ENCODE measurements at places on chromosomes 1 and 21.

GRCh38 chr1:80402625-80403024, 1396.1 kb upstream of the ADGRL4 start:
- DNase-seq: no peak

- DNase-seq: no peak
Measured at GRCh38 chr1:91400133-91400725, 4.4 kb downstream of the HFM1 start.

DNA sequence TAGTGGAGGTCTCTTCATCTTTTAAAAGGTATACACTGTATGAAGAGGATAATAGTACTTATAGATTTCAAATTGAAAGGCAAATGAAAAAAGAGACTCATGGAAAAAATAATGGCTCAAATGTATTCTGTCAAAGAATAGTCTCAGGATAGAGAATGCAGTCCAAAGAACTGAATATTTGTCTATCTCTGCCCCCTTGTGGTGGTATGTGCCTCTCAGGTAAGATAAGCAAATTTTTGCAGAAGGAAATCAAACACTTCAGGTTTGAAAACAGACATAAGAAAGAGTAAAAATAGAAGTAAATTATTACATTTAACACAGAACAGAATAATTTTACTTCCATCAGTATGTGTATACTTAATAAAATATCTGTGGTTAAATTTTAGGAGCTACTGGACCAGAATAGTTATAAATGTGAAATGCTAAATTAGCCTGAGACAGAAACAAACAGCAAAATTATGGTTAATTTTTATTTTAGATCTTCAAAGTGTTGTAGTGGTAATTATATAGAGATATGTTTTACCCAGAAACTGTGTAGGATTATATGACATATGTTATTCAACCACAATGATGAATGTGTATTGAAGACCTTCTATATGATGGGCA, 164.4 kb upstream of the PALMD start:
- no peak for DNase-seq

DNA sequence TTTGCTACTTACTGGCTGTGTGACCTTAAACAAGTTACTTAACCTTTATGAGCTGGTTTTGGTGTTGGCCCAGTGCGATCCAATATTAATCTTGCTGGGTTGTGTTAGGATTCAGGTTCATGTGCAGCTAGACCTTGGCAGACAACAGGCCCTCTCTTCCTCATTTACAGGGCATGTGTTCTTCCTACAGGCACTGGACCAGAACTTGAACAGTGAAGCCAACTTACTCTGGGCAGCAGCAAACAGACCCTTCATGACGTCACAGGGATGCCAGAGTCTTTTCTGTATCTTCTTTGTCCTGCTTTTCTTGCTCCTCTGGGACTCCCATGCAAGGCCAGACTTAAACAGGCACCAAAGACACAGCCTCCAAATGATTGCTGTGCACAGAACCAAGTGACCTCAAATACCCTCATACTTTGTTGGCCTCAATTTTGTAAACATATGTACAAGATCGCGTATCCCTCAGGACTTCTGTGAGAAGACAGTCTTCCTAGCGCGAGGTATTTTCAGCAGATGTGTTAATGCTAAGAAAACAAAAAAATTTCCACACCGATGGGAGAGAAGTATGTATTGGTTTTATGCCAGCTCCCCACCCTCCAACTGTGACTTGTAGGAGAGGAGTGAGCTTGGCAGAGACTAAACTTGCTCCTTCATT, 73.7 kb downstream of the URB2 start:
- DNase-seq: no peak

- no peak for DNase-seq
Measured at GRCh38 chr1:31855038-31855845, 39.4 kb upstream of the SPOCD1 start.

DNA sequence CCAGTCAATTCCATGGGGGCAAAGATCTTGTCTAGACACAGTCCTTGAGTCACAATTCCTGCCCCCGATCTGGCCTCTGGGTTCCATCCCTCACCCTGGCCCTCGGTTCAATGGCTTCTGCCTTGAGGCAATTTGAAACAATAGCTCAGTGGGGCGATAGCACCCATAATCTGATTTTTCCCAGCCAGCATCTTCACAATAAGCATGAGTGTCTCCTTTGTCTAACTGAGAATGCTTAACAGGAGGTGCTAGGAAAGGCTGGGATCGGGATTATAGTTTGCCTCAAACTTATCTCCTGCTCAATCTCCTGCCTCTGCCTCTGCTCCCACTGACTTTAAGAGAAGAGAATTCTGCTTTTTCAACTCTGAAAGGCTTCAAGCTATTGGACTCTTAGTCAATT, 293.9 kb upstream of the PROX1 start:
- no peak for DNase-seq

DNA sequence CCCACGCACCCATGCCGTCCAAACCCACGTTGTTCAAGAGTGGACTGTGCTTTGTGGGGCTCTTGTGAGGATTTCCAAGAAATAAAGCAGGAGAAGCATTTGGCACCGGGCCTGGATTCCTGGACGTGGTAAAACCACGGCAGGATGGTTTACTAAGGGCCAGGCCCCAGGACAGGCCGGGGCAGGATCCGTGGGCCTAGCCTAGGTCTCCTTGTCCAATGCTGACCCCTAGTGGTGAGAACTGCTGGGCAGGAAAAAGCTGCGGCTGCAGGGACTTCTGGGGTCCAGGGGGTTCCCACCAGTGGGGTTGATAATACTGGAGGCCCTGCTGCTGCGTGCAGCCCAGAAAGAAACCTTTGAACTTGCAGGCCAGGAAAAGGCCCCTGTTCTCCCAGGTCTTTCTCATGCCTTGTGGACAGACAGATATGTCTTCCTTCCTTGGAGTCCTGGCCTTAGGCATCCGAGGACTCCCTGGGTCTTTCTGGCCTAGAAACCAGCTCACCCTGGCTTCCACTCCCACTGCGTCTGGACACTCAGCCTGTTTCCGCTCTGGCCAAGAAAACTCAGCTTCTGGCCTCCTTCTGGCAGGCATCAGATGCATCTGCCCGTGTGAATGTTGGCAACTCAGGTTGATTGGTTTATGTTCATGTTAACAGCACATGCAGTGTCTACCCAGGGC, 106.9 kb upstream of the TMEM51 start:
- DNase-seq: no peak

DNA sequence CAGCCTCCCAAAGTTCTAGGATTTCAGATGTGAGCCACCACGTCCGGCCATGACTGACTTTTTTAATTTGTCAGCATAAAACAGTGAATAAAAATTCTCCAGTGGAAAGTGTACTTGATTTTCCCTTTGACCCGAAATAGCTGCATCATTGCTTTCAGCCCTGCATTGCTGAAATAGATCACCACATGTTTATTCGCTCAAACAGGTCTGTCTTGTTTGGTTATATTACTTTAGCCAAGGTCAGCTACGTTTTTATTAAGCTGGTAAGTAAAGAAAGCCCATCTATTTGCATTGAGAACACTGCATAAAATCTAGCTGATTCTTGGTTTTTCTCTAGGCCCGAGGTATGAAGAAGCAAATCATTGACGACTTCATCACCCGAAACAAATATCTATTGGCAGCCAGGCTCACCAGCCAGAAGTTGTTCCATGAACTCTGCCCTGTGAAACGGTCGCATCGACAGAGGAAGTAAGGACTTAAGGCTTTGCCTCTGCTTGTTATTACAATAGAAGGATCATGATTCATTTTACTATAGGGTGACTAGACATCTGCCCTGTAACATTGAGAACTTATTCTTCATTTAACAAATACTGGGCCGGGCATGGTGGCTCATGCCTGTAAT, 25.6 kb downstream of the AGMAT start:
- DNase-seq: no peak

DNA sequence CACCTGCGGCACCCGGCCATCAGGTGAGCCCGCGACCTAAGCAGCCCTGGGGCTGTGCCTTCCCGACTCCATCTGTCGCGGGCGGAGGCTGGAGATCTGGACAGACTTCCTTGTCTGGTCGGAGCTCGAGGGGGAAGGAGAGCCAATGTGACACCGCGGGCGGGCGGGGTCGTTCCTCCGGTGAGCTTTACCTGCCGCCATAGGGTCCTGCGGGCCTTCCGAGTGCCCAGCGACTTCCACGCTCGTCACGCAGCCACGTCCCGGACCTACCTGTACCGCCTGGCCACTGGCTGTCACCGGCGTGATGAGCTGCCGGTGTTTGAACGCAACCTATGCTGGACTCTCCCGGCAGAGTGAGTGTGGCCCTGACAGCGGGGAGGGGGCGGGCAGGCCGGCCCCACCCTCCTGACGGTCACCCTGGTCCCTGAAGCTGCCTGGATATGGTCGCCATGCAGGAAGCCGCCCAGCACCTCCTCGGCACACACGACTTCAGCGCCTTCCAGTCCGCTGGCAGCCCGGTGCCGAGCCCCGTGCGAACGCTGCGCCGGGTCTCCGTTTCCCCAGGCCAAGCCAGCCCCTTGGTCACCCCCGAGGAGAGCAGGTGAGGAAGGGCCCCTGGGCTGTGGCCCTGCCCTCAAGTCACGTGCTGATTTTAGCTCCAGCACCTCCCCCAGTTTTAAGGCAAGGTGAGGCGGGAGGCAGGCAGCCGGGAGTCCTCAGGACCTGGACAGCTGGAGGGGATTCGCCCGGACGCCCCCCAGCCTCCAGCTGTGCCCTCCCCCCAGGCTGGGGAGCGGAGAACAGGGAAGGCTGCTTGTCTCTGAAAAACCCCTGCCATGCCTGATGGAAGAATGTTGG, 1.1 kb downstream of the PUSL1 start:
- no peak for DNase-seq

DNA sequence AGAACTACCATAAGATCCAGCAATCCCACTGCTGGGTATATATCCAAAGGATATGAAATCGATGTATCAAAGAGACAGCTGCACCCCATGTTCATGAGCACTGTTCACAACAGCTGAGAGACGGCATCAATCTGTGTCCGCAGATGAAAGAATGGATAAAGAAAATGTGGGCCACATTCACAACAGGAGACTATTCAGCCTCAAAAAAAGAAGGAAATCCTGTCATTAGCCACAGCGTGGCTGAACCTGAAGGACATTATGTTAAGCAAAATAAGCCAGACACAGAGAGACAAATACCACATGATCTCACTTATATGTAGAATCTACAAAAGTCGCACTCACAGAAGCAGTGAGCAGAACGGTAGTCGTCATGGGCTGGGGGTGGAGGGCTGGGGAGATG, 99.2 kb upstream of the IFFO2 start:
- no peak for DNase-seq

DNA sequence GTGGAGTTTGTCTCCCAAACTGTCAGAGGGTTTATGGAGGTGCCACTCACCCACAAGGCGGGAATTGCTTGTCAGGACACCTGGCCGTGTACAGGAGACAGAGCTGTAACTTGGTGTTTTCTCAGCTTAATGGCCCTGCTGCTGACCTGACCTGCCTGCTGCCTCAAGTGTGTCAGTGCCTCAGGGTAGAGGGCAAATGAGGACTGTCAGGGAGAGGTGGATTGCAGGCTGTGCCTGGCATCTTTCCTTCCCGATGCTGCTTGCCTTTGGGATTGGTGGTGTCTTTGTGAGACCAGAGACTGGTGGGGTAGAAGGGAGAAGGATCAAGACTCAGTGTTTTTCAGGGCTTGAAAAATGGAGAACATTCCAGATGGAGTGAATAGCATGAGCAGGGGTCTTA, 31.4 kb downstream of the TMEM53 start:
- no peak for DNase-seq

- DNase-seq: no peak
Measured at GRCh38 chr1:164017239-164017638, 541.7 kb upstream of the PBX1 start.

DNA sequence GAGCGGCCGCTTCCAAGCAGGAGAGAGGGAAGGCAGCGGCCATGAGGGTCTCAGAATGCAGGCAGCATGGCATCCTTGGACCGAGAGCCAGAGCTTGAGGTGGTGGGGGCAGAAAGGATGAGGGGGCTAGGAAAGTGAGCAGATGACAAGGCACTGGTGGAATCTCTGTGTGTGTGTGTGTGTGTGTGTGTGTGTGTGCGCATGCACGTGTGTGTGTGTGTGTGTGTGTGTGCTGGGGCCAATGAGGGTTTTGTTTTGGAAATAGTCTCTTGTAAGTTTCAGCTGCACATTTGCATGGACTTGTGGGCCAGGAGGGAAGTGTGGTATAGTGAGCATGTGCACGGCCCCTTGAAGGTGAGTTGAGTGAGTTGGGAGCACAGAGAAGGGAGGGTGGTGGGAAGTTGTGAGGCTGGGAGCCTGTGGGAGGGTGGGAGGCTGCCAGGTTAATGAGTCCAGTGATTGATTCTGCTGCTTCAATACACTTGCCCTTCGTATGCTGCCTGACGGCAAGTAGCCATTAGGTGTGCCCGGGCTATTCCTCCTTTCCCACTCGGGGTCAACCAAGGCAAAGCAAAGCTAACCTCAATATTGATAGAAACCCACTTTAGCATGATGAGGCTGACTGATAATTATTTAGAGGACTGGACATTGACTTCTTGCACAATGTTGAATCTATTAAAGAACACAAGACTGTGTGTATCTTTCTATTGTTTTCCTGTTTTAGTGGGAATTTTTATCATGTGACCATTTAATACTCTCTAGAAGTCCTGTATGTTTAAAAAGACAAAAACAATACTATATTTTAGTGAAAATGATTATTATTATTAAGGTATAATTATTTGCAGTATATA, 80.3 kb downstream of the PROX1 start:
- DNase-seq: no peak

DNA sequence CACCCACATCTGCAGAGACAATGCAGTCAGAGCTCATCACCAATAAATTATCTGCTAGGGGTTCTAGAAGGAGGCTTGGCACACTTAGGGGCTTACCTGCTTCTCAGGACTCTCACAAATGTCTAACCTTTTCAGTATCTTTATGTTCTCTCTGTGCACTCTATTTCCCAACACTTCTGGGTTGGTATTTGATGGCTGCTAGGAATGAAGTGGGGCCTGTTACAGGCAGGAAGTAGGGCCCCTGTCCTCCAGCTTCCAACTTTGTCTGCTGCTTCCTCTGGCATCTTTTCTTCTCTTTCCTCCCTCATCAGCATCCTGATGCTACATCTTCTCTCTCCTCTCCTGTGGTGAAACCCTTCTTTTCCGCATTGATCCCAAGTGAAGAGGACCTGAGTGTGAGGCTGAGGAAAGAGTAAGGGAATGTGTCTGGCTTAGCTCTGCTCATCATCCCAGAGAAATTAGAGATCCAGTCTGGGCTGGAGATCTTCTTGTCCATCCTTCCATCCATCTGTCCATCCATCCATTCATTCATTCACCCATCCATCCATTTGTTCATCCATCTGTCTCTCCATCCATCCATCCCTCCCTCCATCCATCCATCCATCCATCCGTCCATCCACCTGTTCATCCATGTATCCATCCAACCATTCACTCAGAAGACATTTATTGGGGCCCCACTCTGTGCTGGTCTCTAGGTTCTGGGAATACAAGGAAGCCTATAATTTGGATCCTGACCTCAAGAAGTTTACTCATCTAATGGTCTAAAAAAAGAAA, 2.9 kb upstream of the CSRP1 start:
- DNase-seq: no peak
